H7 (cell line): ENCODE measurements at places on chromosomes 2 and 18. TPM values are rescaled to one million over a fixed set of nuclear protein-coding genes. Genes with fewer than 3 reads are reported as not detected.

DNA sequence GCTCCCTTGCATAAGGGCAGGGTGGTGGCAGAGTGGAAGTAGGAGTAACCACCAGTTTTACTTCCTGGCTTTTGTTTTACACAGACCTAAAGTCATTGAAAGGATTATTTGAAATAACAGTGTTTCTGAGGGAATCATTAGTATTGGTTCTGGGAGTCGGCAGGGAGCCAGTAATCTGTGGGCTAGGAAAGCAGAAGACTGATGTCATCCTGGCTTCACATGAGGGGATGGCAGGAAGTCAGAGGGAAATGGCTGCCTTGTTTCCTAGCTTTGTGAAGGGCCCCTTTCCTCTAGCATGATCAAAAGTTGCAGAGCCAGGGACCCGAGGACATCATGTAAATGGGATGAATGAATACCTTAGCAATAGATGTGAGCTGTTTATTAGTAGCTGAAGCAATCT is 792.6 kb downstream of the CPS1 start:
- DNase-seq = no peak

The GCG gene
- not detected in 2 replicates for total RNA-seq

DNA sequence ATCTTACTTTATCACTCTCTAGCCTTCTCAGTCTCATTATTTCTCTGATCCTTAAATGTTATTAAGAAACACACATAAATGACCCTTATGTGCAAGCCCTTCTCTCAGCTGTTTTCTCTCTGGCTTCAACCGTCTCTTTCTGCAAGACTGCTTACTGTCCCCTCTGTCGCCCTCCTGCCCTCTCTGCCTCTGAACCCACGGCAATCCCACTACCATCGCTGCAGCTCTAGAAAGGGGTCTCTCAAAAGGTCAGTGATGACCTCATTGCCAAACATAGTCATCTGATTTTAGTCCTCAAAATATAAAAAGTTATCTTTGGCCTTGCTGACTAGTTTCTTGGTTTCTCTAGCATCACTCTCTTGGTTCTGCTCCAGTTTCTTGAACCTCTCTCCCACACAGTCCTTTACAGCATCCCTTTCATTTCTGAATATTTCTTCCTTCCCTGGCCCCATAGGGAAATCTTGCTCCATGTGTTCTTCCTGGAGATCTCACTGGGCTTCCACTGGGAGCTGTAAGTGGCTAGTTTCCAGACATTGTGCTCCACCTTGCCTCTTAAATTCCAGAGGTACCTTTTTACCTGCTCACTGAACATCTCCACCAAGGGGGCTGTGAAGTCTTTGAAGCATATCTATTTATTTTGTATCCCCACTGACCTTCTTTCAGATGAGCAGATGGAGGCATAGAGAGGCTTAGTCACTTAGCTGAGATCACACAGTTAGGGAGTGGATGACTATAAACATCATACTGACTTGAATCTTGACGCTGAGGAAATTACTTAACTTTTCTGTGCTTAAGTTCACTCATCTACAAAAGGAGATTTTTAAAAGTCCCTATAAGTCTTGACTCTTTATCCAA is 96.2 kb downstream of the PDE1A start:
- DNase-seq = no peak

DNA sequence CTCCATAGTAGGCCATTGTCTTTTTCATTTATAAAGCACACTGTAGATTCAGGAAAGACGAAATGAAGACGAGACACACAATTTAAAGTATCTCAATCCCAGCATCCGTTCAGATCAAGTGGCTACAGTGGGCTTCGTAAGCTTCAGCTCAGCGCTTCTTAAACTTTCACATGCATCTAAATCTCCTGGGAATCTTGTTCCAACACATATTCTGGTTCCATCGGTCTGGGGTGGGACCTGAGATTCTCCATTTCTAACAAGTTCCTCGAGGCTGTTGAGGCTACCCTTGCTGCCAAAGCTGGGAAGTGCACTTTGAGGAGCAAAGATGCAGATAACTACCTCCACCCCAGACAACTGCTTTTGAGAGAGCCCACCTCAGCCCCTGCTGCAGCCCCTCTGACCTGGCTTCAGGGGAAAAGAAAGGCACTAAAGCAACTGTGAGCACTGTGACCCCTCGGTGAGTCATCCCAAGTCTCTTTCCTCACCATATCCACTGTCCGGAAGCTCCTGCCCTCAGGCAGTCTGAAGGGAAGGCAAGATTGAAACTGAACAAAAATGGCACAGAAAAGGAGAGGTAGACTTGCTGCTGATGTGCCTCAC is 201.1 kb upstream of the FBXO11 start:
- no peak for DNase-seq

- no peak for DNase-seq
Observed at GRCh38 chr2:165970663-165971062, 17.1 kb upstream of the TTC21B start.

The SS18 gene
- 97.6 and 112 TPM in 2 replicates for total RNA-seq

The PREPL gene
- total RNA-seq = 21.1 and 27.9 TPM in 2 replicates

GRCh38 chr2:189723192-189723591 is 39.4 kb downstream of the OSGEPL1 start:
- no peak for DNase-seq

The CYP27A1 gene
- 14.3 and 15.4 TPM in 2 replicates for total RNA-seq

- DNase-seq = no peak
Observed at GRCh38 chr2:237664151-237664550, 36.8 kb downstream of the LRRFIP1 start.

The MITD1 gene
- 26.5 and 39.5 TPM in 2 replicates for total RNA-seq

GRCh38 chr2:51697095-51697494 is 665.2 kb upstream of the NRXN1 start:
- no peak for DNase-seq

GRCh38 chr2:32478889-32479620 is 122.2 kb downstream of the BIRC6 start:
- DNase-seq = no peak

The TRIM43 gene
- total RNA-seq = not detected in 2 replicates

The SKOR2 gene
- total RNA-seq = 0.07 and 0.15 TPM in 2 replicates

DNA sequence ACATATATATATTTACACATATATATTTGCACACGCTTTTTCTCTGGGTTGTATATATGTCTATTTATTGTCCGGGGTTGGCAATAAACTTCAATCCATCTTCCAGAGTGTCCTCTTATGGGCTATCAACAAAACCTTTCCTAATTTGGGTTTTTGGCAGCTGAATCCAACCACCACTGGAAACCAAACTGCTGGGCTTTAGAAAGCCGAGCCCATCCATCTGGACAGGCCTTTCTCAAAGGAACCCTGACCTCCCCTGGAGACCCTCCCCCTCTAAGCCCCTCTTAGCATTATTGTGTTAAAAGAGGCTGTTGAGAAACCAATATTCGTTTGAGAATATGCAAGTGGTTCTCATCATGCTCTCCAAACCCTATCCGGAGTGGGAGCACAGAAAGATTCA is 153.6 kb downstream of the NRP2 start:
- no peak for DNase-seq

GRCh38 chr2:120913972-120914838 is 178.5 kb downstream of the GLI2 start:
- DNase-seq = no peak

The RAB6D gene
- total RNA-seq = 0.10 TPM in 1 of 2 replicates, not detected in the other

The DLX1 gene
- total RNA-seq = 0.26 TPM in 1 of 2 replicates, not detected in the other

The MEP1B gene
- not detected in 2 replicates for total RNA-seq
